ENCODE measurements at places on chromosomes 1 and 21.

DNA sequence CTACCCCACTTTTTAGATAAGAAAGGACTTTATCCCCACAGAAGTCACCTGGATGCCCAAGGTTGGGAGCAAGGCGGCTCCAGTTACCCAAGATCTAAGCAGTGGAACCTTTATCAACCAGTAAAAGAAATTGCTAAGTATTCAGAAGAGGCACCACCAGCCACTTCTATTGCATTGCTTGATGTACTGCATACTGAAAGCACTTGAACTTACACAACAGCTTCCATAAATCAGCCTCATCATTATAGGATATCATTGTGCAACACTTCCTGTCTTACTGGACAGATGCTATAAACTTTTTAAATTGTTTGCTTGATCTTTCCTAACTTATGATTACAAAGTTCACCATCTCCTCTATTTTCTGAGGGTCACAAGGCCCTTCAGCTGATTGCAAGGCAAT is 642.7 kb upstream of the CXADR start:
- DNase-seq = no peak

GRCh38 chr1:225678545-225678944 is 25.6 kb upstream of the ENAH start:
- no peak for DNase-seq

DNA sequence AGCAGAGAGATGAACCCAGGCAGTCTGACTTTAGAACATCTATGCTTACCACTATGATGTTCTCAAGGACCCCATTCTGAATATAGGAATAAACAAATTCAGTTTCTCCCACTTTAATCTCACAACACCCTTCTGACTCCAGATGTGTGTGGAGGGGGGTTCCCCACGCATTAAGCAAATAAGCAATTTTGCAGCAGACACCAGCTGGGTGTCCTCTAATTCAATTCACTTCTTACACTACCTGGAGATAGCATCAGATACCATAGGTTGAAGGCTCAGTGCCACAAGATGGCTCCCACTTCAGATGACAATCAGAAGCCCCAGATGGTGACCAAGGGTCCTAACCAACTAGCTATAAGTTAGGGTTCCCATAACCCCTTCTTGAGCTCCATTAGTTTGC is 30.3 kb upstream of the CEP350 start:
- no peak for DNase-seq

GRCh38 chr1:150259217-150259616 is 1.6 kb downstream of the CA14 start:
- no peak for DNase-seq

DNA sequence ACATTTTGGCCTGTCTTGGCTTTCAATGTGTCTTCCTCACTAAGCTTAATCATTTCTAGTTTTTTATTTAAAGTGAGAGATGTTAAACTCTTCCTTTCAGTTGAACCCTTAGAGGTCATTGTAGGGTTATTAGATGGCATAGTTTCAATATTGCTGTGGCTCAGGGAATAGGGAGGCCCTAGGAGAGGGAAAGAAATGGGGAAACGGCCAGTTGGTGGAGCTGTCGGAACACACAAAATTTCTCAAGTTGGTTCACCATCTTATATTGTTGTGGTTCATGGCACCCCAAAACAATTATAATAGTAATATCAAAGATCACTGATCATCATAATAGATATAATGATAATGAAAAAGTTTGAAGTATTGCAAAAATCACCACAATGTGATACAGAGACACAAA is 31.4 kb upstream of the KAZN start:
- DNase-seq = no peak

- no peak for DNase-seq
These were observed 248.5 kb downstream of the USP25 start for GRCh38 chr21:15978215-15978738.

GRCh38 chr1:145871994-145872924 is 13.4 kb upstream of the PIAS3 start:
- no peak for DNase-seq

- no peak for DNase-seq
These were observed 649 bp downstream of the PTPN7 start for GRCh38 chr1:202159534-202160371.

DNA sequence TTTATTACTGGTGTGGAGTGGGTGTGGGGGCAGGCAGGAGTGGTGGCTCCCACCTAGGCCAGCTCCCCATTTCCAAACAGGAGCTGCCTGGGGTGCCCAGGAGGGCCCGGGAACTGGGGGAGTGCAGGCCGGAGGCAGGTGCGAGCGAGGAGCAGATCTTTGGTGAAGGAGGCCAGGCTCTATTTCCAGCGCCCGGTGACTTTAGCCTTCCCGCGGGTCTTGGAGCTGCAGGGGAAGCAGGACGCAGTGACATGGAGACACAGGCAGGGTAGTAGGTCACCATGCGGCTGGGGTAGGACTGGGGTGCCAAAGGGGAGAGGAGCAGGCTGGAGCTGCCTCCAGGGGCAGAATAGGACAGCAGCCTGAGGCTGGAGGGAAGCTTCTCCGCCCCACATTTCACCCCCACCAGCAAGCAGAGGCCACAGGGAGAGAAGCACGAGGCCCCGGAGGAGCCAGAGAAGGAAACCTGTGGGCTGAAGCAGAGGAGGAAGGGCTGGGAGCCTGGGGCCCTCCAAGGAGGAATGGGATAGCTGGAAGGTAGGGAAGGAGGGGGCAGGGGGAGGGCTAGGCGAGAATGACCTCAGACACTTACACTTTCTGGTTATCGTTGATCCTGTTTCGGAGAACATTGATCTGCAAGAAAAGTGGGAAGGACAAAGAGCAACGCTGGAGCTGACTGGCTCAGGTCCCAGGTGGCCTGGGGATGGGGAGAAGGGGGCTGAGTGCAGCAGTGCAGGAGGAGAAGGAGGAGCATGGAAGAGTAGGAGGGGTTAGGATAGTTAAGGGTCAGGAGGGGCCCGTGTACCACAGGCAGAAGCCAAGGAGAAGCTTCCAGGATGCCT is 18.2 kb downstream of the TNNT2 start:
- no peak for DNase-seq

- no peak for DNase-seq
These were observed 239.0 kb downstream of the TOMM20 start for GRCh38 chr1:234889643-234890042.

GRCh38 chr1:16175610-16176553 is 20.0 kb upstream of the EPHA2 start:
- DNase-seq = peak; percentile 55

GRCh38 chr1:234544087-234544579 is 65.2 kb upstream of the TARBP1 start:
- peak; percentile 96 for DNase-seq

GRCh38 chr1:180952657-180953013 is 39.9 kb downstream of the KIAA1614 start:
- DNase-seq = no peak

- no peak for DNase-seq
These were observed 68.7 kb downstream of the RGL1 start for GRCh38 chr1:183873642-183874041.

GRCh38 chr1:185645686-185646085 is 88.5 kb upstream of the HMCN1 start:
- DNase-seq = no peak

DNA sequence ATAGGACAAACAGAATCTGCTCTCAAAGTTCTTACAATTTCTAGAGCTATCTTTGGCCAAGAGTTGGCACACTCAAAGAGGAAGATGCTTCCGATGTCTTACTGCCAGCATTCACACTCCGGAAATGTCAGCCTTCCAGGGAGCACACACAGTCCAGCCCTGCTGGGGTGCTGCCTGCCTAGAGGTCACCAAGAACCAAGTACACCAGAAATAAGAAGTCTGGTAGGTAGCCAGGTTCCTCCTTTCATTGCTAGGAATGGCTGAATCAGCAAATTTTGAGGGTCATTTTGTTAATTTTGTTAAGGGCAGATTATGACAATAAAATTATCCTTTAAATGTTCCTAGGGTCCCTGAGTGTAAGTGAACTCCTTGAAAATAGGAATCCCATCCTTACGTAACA is 77.5 kb downstream of the PLPP3 start:
- no peak for DNase-seq

DNA sequence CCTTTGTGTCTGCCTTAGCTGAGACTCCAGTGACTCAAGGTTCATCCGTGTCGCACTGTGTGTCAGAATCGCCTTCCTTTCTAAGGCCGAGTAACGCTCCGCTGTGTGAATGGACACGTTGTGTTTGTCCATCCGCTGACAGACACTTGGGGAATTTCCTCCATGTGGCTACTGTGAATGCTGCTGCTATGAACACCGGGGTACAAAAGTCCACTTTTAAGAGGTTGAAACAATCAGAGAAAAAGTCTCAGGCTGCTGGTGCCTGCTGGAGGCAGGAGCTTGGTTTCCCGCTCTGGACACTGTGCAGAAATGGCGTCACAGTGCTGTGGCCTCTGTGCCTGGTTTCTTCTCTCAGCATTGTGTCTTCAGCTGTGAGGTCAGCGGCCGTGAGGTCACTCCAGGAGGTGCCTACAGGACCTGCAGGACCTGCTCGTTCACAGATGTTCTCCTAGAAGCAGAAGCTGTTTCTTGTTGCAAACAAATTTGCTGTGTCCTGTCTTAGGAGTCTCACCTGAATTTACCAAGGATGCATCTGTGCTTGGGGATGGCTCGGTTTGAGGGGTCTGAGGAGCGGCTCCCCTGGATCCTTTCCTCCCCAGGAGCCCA is 34.2 kb downstream of the KRTAP10-1 start:
- no peak for DNase-seq

DNA sequence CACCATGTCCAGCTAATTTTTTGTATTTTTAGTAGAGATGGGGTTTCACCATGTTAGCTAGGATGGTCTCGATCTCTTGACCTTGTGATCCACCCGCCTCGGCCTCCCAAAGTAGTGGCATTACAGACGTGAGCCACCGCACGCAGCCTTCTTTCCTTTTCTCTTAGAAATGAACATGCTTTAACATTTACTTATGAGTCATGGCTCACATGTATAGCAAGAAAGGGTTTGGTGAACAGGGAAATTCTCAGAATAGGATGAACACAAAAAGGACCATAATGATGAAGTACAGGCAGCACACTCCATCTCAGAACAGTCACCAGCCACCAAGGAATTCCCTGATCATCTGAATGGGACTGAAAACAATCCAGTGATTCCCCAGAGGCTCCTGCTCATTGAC is 9.4 kb upstream of the VAMP4 start:
- no peak for DNase-seq

DNA sequence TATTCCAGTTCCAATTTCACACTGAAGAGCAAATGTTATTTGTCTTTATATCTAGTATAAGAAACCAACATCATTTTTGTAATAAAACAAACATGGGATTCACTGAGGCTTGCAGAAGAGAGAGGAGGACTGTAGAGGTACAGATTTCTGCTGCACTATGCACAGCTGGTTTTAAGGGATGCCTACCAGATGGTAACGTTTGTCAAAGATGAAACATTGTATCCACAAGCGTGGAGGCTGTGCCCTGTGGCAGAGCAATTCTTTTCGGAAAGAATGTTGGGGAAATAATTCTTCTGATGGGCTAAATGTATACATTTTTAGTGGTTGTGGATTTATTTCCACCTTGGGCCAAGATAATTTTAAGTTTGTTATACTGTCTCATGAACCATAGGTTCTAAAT is 272.4 kb downstream of the DUSP10 start:
- DNase-seq = no peak

GRCh38 chr1:66303646-66304045 is 230.3 kb upstream of the SGIP1 start:
- DNase-seq = no peak

GRCh38 chr1:34354367-34354766 is 177.7 kb downstream of the C1orf94 start:
- DNase-seq = no peak

GRCh38 chr1:7171168-7171567 is 385.9 kb downstream of the CAMTA1 start:
- DNase-seq = no peak

DNA sequence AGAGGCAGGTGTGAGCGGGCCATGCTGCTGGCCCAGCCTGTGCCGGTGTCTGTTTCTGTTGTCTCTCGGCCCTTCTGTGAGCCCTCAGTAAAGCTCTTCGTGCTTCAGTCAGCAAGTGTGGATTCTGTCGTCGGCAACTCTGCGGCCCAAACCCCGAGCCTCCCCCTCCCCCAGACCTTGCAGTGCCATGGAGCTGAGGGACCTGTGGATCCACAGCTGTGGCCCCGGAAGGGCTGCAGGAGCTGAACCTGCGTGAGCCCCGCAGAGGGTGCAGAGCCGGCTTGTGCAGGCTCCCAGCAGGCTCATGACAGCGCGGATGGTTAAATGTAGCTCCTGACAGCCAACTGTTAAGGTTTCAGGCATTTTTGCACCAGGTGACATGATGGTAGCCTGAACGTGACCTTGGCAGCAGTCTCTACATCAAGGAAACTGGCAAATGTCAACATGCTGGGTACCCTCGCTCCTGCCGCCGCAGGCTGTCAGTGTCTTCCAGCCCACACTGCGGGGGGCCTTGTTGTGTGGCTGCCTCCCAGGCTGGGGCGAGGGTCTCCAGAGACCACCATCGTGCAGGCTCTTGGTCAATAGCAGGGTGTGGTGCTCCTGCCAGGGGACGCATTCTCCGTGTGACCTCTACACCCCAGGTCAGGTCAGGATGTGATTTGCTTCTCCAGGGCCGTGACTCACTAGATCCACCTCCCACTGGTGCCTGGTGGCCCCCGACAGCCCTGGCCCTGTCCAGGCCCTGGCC is 7.0 kb downstream of the LRRC3 start:
- DNase-seq = no peak

DNA sequence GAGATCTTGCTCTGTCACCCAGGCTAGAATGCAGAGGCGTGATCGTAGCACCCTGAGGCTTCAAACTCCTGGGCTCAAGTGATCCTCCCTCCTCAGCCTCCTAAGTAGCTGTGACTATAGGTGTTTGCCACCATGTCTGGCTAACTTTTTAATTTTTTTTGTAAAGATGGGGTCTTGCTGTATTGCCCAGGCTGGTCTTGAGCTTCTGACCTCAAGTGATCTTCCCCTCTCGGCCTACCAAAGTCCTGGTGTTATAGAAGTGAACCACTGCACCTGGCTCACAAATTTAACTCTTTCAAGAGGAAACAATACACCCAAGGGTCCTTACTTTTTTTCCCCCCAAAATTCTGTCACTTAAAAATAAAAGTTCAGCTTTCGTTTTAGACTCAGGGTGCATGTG is 62.3 kb downstream of the GALNT2 start:
- no peak for DNase-seq

DNA sequence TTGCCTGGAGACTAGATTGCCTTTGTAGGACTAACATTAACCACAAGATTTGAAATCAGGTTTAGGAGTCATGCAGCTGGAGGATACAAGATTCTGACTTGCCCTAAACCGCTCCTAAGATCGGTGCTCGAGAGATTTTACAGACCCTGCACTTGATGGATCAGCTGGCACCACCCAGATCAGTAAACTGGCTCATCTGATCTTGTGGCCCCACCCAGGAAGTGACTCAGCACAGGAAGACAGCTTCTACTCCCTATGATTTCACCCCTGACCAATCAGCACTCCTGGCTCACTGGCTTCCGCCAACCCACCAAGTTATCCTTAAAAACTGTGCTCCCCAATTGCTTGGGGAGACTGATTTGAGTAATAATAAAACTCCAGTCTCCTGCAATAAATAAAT is 876 bp upstream of the CATSPERE start:
- DNase-seq = no peak

GRCh38 chr21:31220575-31220974 is 123.5 kb downstream of the TIAM1 start:
- peak; percentile 38 for DNase-seq

- no peak for DNase-seq
These were observed 392.6 kb upstream of the VAMP3 start for GRCh38 chr1:7378346-7379130.

- no peak for DNase-seq
These were observed 65.6 kb upstream of the USP24 start for GRCh38 chr1:55280731-55281130.

GRCh38 chr1:24364975-24365678 is 46.0 kb downstream of the GRHL3 start:
- DNase-seq = no peak

GRCh38 chr1:20508411-20508771 is 440 bp upstream of the MUL1 start:
- no peak for DNase-seq

Data from NCI-H1092 (cell line).